ENCODE measurements at places on chromosomes 12 and 14.

DNA sequence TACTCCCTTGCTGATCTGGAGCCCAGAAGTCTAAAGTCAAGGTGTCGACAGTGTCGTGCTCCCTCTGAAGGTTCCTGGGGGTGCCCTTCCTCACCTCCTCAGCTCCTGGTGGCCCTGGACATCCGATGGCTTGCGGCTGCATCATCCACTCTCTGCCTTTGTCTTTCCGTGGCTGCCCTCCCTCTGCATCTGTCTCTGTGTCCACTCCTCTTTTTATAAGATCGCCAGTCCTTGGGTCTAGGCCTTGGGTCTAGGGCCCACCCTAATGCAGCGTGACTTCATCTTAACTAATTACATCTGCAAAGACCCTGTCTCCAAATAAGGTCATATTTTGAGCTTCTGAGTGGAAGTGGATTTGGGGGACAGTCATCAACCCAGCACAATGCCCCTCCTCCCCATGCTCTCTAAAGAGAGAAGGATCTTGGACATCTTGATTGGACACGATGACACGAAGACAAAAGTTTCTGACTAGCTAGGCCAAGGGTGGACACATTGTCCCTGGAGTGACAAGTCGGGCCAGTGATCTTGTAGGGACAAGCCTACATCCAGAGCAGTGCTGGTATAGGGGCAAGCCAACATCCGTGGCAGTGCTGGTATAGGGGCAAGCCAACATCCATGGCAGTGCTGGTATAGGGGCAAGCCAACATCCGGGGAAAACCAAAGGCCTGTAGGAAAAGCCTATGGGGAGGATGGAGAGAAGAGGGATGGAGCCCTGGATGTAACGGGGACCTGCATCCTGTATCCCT is 93.9 kb upstream of the DIO3 start:
- DNase-seq = no peak

DNA sequence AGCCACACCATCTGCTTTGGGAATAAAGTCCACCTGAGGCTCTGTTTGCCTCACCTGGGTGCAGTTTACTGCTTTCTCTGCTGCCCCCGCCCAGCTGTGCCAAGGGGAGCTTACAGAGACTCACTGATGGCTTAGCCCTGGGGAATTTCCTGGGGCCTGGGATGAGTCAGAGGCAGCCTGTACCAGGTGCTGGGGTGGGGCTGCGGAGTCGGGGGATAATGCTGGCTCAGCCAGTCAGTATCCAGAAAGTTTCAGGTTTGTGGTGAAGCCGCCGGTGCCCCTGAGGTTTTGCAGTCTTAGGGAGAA is 22.3 kb downstream of the PLEKHG3 start:
- no peak for DNase-seq

DNA sequence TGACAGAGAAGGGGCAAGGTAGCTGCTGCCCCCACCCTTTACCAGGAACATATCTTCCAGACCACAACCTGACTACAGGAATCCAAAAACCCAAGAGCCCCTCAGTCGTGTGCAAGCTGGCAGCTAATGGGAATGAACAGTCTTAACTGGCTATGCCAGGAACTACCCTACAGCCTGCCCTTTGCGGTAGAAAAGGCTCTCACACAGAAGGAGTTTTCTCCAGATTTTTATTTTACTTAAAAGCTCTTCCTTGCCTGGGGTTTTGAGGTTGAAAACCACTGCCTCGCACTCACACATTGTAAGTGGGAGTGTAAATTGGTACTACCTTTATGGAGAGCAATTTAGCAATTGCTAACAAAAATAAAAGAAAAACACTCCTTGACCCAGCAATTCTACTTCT is 28.3 kb downstream of the PITPNM2 start:
- DNase-seq = no peak

GRCh38 chr12:109626378-109627115 is 53.0 kb downstream of the MVK start:
- peak; percentile 42 for DNase-seq

DNA sequence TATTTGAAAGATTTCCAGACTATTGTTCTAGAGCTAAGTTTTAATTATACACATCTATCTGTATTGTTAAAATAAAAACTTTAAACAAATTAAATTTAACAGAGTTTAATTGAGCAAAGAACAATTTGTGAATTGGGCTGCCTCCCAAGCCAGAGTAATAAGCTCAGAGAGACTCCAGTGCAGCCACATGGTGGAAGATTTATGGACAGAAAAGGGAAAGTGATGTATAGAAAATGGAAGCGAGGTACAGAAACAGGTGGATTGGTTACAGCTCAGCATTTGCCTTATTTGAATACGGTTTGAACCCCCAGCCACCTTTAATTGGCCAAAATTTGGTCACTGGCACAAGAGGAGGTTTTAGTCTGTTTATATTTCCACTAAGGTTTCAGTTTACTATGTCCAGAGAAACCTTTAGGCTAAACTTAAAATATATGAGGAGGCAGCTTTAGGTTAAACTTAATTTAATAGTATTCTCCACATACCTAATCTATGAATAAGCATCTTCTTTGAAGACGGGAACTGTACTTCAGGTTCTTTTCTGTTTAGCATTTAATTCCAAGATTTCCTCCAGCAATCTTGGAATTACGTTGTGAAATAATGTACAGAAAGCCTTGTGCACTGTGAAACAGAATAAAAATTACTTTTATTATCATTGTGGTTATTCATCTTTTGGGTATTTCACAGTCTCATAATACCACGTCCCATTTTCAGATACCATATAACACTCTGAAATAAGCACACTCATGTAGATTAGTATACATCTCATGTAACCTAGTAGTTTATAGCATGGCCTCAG is 19.4 kb downstream of the SRGAP1 start:
- DNase-seq = no peak

DNA sequence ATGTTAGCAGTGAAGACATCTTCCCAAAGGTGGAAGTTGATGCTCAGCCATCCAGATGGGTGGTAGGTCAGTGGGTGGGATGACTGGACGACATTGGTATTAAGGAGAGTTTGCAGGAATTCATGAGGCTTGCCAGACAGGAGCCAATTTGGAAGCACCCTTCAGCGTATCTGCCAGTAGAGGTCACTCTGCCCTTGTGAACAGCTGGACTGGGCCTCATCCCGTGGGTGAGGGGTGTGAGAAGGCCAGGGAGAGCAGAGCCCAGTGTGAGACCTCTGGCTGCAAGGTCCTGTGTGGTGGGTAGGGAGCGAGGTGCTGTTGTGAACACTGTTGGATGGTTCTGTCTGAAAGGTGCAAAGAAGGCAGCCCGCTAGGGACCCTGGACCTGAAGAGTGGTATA is 37.7 kb downstream of the SLC5A8 start:
- DNase-seq = no peak

- DNase-seq = no peak
Measured at GRCh38 chr12:116884871-116885270, 3.6 kb upstream of the HRK start.

- peak; percentile 44 for DNase-seq
Measured at GRCh38 chr12:26197832-26198231, 2.5 kb downstream of the SSPN start.

DNA sequence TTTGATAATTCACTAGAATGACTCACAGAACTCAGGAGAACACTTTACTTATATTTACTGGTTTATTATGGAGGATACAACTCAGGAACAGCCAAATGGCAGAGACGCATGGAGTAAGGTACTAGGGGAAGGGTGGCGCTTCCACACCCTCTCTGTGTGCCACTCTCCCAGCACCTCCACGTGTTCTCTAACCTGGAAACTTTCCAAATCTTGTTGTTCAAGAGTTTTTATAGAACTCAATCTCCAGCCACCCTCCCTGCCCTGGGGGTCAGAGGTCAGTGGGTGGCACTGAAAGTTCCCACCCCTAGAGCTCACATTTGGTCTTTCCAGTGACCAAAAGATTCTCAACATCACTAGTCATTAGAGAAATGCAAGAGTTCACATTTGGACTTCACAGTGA is 13.2 kb downstream of the TRIM9 start:
- no peak for DNase-seq

DNA sequence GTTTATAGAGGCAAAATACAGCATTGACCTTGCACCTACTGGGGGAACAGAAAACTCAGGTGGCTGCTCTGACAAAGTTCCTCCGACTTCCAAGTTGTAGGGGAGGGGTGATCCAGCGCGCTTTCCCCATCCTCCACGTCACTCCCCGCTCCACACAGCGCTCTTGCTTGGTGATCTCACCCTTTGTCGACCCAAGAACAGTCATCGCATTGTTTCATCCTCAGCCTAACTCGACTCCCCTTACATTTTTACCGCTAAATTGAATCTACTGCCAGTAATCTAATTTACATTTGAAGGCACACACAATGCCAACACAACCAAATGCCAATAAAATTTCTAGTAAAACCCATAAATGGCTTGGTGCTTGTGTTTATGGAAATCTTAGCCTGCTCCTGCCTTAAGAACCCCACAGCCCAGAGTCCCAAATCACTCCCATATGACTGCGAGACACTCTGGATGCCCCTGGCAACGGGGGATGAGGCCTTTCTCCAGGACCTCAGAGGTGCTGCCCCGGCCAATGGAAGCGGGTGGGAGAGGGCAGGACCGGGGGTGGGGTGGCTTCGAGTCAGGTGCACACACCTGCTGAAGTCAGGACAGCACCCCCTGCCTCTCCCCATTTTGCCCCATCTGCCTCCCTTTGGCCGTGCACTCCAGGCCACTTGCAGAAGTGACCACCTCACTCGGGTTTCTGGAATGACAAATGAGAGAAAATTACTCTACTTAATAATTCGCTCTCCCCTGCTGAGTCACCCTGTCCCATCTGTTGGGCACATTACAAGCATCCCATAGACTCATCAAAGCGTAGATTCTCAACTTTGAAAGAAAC is 98.2 kb upstream of the GSC start:
- DNase-seq = no peak

GRCh38 chr14:97796511-97796910 is 999.3 kb downstream of the VRK1 start:
- no peak for DNase-seq

- no peak for DNase-seq
Measured at GRCh38 chr12:34401659-34402227, 379.4 kb downstream of the ALG10 start.

DNA sequence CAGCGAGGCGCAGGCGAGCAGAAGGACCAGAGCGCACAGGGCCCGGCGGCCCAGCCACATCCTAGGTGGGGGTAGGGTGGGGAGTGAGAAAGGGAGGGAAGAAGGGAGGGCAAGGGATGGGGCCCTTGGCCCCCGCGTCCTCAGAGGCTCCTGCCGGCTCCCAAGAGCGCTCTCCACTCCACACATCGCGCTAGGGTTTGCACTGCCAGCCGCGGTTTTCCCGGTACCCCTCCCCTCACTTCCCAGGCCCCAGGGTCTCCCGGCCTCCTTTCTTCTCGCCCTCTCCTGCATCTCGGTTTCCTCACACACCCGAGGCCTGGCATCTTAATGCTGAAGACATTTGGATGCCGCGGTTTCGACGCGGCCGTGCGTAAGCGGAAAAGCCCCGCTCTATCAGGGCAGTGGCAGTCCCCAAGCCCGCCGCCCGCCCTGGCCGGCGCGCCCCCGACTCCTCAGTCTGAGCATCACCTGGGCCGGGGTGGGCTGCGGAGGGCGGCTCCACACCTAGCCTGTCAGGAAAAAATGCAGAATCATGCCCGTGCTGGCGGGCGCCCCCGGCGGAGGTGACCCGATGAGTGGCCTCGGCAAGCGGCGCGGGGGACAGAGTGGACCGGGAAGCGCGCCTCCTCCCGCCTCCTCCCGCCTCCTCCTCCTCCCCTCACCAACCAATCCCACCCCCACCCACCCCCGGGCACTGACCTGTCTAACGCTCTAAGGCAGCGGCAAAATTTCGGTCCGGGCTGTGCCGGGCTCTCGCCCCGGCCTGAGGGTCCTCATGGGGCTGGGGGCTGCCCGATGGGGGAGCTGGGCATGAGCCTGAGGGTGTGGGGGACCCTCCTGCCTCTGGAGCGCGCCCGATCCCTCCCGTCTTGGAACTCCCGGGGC is 686 bp downstream of the B4GALNT1 start:
- peak; percentile 92 for DNase-seq

DNA sequence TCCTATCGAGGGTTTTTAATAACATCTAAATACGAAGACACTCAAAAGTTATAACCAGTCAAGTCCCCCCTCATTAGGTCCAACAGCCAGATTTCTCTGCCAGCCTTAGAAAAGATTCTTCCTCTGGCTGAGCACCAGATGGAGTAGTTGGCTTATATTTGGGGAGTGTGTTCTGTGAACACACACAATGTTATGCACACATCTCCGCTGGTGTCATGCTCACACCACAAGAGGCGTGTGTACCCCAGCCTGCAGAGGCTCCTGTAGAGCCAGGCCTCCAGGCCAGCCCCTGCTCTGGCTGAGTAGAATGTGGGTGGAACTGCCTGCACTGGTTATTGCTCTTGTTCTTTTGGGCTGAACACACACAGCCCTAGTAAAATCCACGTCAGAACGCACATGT is 64.0 kb downstream of the PIWIL1 start:
- peak; percentile 7 for DNase-seq

- no peak for DNase-seq
Measured at GRCh38 chr14:95258754-95259593, 60.7 kb downstream of the CLMN start.

DNA sequence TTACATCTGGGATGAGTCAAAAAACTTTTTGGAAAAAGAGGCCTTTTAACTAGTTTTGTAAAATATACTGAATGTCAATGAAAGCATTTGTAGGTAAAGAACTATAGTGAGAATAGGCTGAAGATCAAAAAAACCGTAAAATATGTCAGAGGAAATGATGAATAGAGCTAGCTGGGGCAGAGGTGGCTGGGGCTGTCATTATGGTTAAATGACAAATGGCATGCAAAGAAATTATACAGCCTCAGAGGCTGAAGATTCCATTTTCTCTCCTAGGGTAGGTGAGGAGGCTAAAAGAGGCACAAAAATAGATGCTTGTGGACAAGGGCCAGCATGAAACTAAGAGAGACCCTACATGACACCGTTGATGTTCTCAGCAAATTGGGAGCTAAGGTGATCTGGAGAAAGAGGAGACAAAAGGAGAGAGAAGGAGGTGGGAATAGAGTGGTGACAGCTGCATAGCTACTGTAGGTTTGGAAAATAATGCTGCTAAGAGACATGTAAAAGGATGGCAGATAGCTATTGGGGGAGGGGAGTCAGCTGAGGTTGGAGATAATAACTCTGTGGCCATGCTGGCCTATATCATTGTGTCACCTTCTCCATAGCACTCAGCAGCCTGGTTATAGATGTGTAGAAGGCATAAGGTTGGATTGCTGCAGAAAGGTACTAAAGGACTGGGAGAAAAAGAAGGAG is 63.8 kb downstream of the ABCC9 start:
- no peak for DNase-seq

DNA sequence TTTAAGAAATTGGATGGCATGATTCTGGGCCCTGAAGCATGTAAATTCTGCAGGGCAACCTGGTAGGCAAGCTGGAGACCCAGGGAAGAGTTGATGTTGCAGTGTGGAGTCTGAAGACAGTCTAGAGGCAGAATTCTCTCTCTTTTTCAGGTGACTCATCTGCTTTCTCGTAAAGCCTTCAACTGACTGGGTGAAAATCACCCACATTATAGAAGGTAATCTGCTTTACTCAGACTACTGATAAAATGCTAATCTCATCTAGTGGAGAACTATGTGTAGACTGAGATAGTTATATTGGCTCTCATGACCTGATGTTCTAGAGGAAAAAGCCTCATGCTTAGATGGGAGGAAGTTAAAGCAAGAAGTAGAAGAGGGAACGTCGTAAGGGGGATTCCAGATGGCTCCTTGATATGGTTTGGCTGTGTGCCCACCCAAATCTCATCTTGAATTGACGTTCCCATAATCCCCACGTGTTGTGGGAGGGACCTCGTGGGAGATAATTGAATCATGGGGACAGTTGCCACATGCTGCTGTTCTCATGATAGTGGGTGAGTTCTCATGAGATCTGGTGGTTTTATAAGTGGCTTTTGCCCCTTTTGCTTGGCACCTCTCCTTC is 723.8 kb downstream of the BCL11B start:
- DNase-seq = no peak

GRCh38 chr12:111214401-111214800 is 154.5 kb downstream of the PHETA1 start:
- DNase-seq = no peak

- no peak for DNase-seq
Measured at GRCh38 chr14:45673420-45673819, 420.4 kb upstream of the MIS18BP1 start.
